ENCODE measurements at places on chromosomes 16 and 17.

DNA sequence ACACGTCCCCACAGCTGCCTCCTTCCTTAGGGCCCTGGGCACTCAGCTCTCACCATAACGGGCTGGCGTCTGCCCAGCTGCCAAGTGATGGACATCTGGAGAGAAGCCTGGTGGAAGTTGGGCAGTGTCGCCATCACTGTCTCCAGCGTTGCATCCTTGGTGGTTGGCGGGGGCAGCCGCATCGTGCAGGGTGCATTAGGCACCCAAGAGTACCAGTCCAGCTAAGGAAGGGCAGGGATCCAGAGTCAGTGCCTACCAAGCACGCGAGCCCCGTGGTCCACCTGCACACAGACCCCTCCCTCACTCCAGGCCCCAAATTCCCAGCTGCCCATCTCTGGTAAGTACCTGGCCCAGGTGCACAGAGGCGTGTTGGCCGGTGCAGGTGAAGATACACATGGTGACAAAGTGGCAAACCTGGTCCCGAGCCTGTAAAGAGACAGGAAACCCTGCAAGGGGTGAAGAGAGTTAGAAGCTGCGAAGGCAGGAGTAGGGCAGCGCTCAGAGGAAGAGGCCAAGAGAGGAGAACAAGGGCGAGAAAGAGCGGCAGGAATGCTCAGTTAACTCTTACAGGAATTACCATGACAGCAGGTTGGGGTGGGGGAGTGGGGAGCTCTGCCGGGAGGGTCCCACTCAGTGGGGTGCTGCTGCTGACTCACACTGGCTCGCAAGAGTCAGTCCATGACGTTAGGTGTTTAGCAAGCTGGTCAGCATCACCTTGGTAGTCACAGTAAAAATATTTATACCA is 9.5 kb downstream of the ALOX15 start:
- DNase-seq, result no peak

DNA sequence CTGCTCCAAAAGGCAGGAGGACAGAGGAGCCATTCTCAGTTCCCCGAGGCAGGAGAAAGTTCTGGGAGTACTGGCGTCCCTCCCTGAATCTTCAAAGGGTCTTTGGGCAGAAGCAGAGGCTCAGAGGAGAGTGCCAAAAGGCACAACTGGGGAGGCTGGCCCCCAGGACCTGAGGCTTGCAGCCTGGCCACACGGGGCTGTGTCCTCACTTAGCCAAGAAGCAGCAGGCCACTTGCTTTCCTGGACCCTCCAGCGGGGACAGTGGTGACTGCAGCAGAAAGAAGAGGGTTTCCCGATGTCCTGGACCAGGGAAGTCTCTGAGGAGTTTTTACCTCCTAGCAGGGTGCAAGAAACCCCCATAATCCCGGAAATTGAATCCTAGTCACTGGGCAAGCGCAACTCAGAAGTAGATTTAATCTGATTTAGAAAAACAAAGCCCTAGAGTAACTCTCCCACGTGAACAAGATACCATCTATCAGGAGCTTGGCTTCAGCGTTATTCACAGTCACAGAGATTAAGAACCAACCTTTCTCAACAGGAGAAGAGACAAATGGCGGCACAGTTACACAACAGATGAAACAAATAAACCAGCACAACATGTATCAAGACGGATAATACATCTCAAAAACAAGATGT is 25.5 kb upstream of the BCO1 start:
- DNase-seq, result peak; percentile 89

GRCh38 chr16:31467151-31467773 is 4.7 kb upstream of the TGFB1I1 start:
- no peak for DNase-seq

- DNase-seq, result peak; percentile 68
Measured at GRCh38 chr17:9987779-9988585, 82.9 kb upstream of the RCVRN start.

- no peak for DNase-seq
Measured at GRCh38 chr16:81541314-81541713, 96.7 kb downstream of the CMIP start.

DNA sequence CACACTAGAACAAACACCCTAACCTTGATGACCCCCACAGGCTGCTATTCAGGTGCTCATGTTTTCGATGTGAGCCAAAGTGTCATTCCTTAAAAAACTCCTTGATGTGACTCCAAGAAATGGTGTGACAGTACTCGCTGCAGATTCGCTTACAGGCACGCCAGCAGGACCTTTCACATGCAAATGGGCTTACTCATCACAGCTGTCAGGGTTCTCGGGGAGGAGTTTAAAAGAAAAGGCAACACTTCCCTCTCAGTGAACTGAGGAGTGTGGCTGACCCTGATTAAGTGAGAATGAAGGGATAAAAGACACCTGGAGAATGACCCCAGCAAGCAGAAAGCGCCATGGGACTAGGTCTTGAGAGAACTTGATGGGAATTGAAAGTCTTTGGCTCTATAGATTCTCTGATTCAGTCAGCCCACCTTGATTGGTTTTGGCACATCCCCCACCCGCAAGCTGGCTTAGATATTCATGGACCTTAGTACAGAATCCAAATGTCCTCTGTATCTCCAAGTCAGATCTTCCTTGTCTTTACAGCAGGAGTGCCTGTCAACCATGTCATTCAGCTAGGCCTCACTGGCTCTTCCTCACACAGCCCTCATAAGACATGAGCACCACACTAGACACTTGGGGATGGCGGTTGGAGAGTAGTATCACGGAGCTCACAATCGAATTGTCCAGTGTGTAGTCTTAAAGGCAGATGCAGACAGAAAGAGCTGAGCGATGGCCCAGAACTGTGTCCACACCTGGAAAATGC is 82.6 kb downstream of the HIC1 start:
- DNase-seq, result peak; percentile 19

GRCh38 chr16:4691666-4692412 is 1.5 kb upstream of the NUDT16L1 start:
- DNase-seq, result no peak

DNA sequence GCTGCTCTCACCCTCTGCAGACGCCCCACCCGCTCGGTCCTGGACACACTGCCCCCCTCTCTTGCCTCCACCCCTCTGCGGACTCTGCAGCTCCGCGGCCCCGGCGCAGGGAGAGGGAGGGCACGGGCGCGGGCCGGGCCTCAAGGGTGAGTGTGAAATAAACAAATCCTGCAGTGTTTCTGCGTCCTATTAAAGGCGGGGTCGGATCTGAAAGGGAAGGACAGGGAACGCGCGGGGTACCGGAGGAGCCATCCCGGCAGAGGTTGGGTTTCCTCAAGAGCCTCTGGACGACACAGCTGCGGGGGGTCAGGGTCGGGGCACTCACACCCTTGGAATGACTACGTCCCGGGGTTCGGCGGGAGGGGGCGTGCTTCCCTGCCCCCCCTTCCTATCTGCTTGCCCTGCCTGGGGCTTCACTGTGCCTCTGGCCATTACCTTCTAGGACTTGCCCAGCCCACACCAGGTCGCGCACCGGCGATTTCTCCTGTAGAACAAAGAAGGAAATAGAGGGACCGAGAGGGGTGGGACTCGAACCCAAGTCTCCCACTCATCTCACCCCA is 466 bp upstream of the HSF4 start:
- no peak for DNase-seq

DNA sequence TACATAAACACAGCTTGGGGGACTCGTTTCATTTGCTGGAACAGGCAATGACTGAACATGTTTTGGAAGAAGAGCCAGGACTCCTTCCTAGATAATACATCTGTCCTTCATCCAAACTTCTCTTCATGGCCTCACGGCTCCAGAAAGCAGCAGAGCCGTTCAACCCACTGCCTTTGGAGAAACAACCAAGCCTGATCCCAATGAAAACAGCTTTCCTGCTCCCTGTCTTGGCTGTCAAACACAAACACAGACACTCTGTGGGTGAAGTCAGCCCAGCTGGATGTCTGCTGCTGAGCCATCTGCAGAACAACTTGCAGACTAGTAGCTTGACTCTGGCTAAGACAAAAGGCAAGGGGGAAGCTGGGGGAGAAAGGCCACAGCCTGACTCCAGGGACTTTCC is 345.1 kb upstream of the PSMD7 start:
- peak; percentile 17 for DNase-seq

- DNase-seq, result no peak
Measured at GRCh38 chr17:56785997-56786680, 47.6 kb downstream of the C17orf67 start.

GRCh38 chr17:36592716-36593321 is 1.1 kb downstream of the DHRS11 start:
- DNase-seq, result peak; percentile 57

GRCh38 chr16:55711959-55712876 is 56.4 kb downstream of the SLC6A2 start:
- DNase-seq, result peak; percentile 81

- no peak for DNase-seq
Measured at GRCh38 chr17:21170809-21171208, 43.2 kb downstream of the TMEM11 start.

- DNase-seq, result no peak
Measured at GRCh38 chr16:85193115-85193493, 80.8 kb upstream of the CIBAR2 start.

- DNase-seq, result peak; percentile 52
Measured at GRCh38 chr17:73030501-73030921, 62.0 kb downstream of the SLC39A11 start.

GRCh38 chr17:1398931-1399678 is 917 bp downstream of the YWHAE start:
- DNase-seq, result peak; percentile 62

DNA sequence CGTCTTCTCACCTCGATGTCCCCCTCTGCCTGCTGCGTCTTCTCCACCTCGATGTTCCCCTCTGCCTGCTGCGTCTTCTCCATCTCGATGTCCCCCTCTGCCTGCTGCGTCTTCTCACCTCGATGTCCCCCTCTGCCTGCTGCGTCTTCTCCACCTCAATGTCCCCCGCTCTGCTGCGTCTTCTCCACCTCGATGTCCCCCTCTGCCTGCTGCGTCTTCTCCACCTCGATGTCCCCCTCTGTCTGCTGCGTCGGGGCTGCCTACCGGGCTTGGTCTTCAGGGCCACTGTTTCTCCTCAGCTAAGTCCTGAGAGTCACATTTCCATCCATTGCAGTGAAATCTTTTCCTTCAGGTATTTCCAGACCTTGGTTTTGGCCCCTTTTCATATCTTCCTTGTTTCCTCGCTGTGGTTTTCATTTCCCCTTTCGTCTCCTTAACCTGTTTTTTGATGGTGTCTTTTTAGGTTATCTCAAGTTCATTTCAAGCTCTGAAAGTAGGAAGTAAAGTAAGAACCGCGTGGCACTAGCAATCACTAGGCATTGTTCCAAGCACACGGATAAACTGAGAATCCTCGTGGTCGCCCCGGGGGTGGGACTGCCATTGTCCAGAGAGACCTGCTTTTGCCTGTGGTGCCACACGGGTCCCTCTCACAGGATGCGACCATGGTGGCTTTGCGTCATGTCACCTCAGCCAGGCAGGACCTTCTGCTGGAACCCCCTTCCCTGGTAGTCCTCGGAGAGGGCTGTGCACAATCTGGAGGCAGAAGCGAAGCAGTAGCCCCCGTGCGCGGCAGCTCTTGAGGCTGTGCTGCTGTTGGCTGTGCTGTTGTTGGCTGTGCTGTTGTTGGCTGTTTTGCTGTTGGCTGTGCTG is 9.5 kb upstream of the ZNF750 start:
- no peak for DNase-seq

DNA sequence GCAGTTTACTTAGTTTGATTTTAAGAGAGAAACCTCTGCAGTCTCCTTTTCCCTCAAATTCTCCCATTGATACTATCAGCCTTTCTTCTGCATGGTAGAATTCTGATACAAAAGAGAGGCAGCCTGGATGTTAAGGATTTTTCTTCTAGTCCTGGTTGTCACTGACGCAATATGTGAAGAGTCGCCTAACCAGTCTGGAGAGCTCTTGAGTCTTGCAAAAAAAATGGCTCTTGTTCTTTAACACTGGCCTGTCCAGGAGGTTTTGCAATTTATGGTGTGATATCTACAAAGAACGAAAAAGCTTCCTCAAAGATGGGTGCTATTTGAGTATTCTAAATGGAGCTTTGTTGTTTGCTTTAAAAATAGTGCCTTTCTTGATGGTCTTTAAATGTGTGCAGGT is 28.9 kb downstream of the COX10 start:
- DNase-seq, result no peak

GRCh38 chr17:42027590-42027889 is 7.7 kb downstream of the NKIRAS2 start:
- no peak for DNase-seq

GRCh38 chr17:55446581-55447205 is 25.1 kb upstream of the MMD start:
- DNase-seq, result no peak

DNA sequence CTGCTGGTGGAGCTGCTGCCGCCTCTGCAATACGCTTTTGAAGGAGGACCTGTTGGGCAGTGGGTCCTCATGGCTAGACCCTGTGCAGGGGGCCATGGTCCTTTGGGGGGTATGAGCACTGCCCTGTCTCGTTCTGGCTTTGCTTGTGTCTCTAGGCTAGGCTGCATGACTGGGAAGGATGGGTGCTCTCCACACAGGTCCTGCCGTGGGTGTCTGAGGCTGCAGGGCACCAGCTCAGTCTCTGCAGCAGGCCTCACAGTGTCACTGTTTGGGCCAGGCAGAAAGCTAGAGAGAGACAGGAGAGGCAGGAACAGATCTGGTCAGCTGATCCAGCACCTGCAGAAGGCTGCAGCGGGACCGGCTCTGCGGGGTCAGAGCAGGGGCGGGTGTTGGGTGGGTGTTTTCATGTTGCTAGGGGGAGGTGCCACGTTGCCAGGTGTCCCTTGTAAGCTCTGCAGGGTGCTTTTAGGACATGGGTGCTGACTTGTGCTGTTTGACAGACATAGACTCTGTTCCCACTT is 111.4 kb downstream of the SNX29 start:
- peak; percentile 68 for DNase-seq

DNA sequence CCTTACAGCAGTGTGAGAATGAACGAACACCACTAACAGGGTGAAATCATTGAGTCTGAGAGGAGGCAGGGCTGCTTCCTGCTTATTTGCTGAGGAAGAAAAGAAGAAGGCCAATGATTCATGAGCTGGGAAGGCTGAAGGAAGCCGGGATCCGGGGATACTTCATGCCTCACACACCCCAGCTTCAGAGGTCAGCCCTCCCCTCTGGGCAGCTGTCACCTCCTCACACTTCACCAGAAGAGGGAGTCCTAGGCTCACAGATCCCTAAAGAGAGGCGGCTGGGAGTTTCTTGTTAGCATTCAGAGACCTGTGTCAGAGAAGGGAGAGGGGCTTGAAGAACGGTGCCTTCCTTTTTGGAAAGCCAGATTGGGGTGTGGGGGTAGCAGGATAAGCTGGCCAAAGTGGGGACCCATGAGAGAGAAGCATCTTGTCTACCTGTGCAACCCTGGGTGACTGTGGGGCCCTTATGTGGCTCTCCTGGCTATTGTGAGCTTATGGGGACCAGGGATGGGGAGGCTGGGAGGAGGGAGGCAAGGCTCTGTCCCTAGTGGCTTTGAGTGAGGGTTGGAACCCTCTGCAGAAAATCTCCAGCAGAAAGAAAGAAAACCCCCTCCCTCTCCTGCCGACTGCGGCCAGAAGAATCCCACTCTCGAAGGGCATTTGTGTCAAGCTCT is 94.6 kb downstream of the RGS9 start:
- DNase-seq, result peak; percentile 85

GRCh38 chr17:75619506-75620431 is 13.5 kb upstream of the SMIM5 start:
- DNase-seq, result peak; percentile 73

DNA sequence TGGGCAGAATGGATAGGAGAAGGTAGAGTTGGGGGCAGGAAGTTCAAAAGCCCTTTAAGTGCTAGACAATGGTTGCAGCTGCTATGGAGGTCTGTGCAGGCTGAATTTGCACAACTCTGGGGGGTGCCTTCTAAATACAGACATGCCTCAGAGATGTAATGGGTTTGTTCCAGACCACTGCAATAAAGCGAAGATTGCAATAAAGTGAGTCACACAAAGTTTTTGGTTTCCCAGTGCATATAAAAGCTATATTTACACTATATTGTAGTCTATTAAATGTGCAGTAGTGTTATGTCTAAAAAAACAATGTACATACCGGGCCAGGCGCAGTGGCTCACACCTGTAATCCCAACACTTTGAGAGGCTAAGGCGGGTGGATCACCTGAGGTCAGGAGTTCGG is 60.5 kb upstream of the MYOCD start:
- no peak for DNase-seq

All from NCI-H82 (cell line).